ENCODE measurements at places on chromosomes 4 and X.

DNA sequence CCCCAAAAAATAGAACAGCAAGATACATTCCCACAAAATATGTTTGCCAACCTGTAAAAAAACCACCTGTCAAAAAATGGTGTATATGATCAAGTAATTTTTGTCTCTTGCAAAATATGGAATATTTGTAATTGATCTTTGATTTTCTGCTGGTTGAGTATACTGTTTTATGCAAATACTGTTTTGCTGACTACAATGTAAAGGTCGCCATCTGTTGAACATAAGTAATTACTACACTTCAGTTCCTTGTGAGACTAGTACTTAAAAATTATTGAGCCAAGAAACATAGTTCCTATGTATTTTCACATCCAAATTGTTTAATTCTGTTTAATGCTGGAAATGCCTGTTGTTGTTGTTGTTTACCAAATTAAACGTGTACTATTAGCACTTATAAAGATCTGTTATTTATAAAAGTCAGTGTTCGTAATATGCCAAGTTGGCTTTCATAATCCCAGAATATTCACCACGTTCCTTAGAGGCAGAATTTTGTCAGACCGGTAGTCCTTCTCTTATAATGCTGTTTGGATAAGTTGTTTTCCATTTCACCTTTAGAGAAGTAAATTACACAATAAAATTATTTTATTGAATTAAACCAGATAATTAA, 144.2 kb downstream of the PDLIM5 start:
- DNase-seq = peak; percentile 27

DNA sequence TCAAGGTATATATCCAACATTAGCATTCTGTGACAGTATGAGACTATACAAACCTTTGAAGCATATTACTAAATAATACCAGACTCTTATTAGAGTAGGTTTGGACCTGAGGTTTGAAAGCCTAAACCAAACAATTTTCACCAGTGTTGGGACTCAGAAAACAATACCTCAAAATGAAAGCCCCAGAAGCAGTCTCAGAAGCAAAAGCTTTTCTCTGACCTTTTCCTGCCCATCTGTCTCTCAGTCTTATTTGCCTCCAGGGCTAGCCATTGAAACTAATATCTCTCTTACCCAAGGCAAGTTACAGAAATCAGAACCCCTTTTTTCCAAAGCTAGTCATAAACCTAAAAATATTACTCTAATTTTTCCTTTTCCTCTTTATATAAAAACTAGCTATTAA, 163.3 kb downstream of the PTCHD1 start:
- DNase-seq = no peak

DNA sequence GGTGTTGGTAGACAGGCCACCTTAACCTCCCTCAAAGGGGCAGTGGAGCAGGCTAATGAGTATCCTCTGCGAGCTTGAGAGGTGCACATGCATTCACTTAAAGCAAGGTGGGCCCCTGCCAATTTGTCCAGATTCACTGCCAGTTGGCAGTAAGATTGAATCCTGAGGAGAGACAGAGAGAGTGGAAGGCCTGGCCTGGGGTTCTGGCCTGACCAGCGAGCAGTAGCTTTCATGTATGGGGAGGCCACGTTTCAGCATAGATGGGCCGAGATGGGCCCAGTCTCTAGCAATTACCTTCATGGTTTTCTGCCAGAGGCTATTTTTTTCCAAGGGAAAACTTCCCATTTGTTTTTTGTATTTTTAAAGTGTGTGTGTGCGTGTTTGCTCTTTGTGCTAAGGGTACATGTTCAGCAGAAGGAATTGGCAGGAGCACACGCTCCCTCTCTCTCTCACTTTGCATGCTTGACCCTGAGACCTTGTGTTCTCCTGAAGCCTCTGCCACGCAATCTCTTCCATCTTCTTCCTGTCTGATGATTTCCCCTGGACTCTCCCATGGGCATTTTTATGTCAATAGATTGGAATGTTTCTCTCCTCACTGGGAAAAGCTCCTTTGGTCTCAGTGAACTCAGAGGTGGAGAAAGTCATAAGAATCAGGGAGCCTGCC, 215.8 kb upstream of the SFRP2 start:
- DNase-seq = peak; percentile 19

DNA sequence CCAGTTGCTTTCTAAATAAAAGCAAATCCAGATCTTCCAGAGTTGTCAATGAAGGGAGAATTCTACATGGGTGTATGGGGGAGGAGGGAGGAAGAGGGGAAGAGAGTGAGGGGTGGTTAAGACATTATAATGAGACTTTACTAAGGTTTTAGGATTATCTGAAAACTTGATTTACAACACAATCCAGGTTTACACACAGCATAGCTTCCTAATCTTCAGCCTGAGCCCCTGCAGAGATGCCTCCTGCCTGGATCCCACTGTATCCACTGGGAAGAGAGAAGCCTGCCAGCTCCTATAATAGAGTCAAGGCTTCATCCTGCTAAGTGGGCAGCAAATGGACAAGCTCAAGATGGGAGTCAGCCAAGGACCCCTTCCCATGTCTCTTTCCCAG, 85.6 kb upstream of the KIT start:
- no peak for DNase-seq

DNA sequence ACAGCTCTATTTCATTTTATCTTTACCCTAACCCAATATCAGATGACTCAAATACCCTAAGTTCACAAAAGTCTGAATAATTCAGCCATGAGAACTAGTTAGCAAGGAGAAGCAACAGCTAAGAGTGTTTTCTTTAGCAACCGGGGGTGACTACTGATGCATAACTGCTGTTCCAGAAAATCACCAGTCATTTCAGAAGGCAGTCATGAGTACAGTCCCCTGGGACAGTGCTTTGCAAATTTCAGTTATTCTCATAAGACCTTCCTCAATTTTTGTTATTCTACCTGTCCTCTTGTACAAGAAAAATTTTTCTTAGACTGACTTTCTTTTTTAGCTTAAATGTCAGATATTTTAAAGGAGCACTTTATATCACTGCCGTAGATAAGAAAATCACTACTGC, 16.4 kb downstream of the BANK1 start:
- no peak for DNase-seq

DNA sequence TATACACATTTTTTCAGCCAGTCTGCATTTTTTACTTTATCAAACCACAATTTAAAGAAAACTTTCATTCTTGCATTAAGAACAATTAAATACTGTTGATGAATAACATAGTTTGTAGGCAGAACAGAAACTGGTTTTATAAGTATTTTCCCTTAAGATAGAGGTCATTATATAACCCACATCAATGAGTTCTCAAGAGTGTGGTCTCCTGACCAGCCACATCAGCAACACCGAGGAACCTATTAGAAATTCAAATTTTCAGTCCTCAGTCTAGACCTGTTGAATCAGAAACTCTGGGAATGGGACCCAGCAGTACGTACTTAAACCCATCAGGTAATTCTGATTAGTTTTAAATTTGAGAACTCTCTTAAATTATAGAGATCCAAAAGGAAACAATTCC, 299.6 kb upstream of the ARSJ start:
- no peak for DNase-seq

DNA sequence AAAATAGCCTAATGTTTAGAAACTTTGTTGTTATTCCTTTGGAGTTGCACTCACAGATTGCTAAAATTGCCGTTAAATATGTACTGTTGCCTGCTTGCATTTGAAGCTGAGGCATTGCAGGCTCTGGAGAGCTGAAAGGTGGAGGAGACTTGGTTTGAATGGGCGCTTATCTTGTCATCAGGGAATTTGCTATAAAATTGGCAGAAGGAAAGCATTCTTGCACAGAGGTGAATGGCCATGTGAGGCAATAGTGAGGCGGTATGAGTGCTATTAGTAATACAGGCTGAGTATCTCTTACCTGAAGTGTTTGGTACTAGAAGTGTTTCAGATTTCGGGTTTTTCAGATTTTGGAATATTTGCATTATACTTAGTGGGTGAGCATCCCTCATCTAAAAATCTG, 41.3 kb downstream of the TRAPPC11 start:
- DNase-seq = no peak

DNA sequence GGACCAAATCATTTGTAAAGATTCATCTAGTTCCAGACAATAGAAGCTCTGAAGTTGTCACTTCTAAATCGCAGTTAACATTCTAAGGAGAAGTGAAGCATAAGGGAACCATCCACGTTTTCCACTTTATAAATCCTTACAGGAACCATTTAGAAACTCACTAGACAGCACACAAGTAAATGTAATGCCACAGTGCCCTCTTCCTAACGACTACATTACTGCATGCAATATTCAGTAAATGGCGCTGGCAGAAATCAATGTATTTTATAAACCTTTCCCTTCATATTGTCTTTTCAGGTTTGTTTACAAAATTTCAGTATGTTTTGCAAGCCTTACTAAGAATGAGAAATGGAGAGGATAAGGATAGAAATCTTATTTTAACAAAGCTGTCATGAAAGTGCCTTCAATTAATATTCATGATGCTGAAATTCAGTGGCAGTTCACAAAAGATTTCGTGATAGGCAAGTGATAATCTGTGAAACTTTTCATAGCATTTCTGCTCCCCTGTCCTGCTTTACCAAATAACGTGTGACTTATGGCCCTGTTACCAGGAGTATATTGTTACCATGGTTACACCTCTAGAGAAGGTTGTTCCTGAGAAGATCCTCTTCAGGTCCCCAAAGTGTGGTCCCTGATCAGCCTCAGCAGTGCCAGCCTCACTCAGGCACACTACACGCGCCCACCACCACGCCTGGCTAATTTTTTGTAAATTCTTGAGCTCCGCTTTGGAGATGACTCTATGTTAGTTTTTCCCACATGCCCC, 54.2 kb downstream of the TMA16 start:
- peak; percentile 34 for DNase-seq

- DNase-seq = peak; percentile 3
These were observed 399.9 kb upstream of the CNKSR2 start for GRCh38 chrX:20974326-20974725.

- no peak for DNase-seq
These were observed 169.9 kb downstream of the BANK1 start for GRCh38 chr4:101960431-101960830.

GRCh38 chr4:175127314-175127713, 209.2 kb downstream of the ADAM29 start:
- DNase-seq = no peak

- DNase-seq = no peak
These were observed 21.6 kb downstream of the JAKMIP1 start for GRCh38 chr4:6178757-6179156.

GRCh38 chrX:18871161-18871890, 112.6 kb downstream of the PHKA2 start:
- no peak for DNase-seq

- DNase-seq = no peak
These were observed 250.9 kb upstream of the RPS6KA3 start for GRCh38 chrX:20517565-20517964.

DNA sequence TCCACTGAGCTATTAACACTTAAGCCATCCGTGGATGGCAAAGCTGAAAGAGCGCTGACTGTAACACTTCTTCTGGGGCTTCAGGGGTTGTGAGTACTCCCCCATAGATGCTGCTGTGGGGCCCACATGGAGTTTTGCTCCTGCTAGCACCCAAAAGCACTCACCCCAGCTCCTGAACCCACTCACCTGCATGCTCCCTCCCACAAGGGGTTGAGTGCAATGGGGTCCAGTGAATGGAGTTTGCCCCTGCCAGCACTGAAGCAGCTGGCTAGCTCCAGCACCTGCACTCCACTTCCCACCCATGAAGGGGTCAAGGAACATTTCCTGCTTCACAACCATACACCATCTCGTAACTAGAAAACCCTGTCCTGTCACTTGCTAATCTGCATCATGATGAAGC, 78.9 kb downstream of the IL21 start:
- no peak for DNase-seq

DNA sequence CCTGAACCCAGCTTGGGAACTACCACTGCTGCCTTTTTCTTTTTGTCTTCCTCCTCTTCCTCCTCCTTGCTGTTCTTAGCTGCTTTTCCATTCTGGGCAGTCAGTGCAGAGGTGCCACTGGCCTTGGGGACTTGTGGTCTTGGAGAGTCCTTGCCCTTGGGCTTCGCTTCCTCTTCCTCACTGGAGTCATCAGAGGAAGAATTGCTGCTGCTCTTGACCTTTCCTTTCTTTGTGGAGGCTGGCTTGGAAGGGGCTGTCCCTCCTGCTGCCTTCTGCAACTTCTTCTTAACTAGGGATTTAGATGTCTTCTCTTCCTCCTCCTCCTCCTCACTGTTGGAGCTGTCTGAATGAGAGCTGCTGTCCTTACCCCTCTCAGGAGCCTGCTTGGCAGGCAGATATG, 53.2 kb downstream of the FAM9B start:
- DNase-seq = no peak

DNA sequence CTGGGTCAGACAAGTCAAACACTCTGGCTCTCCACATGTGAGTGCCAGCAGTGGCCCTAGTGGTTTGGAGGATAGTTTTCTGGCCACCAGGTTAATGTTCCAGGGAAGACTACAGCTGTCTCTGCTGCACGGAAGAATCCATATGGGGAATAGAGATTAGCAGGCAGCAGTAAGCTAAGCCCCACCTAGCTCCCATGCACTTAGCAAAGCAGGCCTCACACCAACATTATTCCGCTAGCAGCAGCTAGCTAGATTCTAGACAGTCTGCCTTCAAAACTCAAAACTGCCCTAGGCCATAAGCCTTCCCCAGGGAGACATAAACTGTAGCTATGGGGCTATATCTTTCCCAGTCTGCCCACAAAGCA, 203.4 kb downstream of the CHIC1 start:
- no peak for DNase-seq

DNA sequence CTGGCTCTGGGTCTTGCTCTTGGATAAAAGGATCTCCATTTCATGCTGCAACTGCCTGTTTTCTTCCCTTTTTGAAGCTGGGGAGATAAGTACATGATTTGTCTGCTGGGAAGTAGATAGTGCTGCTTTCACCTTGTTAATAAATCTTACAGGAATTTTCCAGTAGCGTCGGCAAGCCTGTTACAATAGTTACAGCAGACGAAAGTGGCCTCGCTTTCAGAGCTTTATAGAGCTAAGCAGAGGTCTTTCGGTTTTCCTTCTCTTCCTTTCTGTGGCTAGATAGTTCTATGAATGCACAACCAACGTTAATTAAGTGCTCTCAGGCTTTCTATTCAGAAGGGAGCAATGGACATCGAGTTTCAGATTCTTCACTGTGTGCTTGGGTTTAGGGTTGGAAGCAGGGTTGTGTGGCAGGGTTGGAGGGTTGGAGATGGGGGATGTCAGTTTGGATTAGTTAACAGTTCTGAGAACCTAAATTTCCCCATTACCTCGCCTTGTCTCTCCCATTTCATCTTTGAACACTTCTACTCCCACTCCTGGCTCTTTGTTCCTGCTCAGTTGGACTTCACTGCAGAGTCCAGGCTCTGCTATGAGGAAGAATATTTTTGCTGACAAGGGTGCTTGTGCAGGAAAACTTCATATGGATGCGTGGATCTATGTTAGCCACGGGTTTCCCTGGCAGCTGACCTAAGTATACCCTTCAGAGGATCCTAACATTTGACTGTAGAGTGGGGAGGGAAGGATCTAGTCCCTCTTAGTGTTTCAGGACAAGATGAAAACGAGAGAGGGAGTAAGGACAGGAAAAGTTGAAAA, 237.9 kb downstream of the ARHGAP10 start:
- DNase-seq = no peak

DNA sequence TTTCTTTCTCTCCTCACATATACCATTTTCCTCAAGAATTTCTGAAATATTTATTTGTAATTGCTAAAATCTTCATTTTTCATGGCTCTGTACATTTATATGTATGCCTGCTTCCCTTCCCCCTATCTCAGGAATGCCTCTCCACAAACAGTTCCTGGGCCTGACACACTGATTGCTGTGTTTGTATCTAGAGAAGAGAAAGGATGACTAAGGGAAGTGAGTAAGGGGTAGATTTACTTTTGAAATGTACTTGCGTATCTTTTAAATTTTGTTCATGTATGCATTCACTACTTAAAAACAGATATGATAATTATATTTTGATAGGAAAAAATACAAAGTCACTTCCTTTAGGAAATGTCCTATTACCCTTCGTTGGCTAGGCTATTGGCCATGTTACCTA, 790.8 kb downstream of the PCDH18 start:
- DNase-seq = no peak

Data from RWPE1 (cell line).